LoVo (cell line): ENCODE measurements at places on chromosomes 4 and X.

DNA sequence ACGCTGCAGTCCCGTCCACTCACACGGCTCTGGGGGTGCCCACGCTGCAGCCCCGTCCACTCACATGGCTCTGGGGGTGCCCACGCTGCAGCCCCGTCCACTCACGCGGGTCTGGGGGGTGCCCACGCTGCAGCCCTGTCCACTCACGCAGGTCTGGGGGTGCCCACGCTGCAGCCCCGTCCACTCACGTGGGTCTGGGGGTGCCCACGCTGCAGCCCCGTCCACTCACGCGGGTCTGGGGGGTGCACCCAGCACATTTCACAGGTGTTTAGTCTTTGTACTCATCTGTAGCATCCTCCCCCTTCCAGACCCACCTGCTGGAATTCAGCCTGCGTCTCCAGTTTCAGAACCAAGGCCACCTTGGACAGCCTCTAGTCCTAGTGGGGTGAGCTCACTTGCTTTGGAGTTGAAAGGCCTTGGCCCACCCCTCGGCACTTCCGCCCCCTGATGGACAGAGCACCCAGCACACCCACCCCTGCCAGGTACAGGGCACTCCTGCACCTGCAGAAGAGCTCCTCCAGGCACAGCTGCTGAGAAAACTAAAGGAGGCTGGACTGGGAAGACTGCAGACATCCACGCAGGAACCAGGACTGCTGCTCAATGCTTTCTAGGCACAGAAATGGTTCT is 73.0 kb downstream of the ABLIM2 start:
- no peak for DNase-seq

- no peak for DNase-seq
Observed at GRCh38 chr4:143252478-143252877, 67.8 kb downstream of the USP38 start.

- DNase-seq, result no peak
Observed at GRCh38 chr4:8169763-8170162, 11.2 kb upstream of the ABLIM2 start.

DNA sequence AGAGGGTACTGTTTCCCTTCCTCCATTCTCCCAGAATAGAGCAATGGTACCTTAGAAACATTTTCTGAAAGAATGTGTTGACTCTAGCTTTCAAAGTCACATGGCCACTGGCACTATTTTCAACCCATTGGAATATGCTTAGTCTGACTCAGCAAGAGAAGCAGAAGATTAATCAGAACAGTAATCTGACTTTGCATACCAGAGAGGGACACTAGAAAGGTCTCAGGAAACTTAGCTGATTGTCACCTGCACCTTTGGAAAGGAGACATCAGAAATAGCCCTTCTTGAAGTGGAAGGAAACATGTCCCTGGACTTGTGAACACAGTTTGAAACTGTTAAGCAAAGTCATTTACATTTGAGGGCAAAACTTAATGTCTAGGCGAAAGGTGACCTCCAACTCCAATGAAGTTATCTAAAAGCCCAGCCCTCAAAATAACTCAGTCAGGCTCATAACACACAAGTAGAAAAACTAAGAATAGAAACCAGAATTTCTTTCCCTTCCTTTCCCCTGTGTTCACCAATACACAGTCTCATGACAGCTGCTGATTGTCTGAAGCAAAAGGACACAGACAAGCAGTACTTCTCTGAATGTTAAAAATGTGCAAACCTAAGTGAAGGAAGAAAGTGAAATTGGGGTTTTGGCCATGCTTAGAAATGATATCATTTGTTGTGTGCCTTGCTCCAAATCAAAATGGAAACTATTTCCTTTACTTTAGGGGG is 270.8 kb downstream of the GRIA3 start:
- DNase-seq, result no peak

DNA sequence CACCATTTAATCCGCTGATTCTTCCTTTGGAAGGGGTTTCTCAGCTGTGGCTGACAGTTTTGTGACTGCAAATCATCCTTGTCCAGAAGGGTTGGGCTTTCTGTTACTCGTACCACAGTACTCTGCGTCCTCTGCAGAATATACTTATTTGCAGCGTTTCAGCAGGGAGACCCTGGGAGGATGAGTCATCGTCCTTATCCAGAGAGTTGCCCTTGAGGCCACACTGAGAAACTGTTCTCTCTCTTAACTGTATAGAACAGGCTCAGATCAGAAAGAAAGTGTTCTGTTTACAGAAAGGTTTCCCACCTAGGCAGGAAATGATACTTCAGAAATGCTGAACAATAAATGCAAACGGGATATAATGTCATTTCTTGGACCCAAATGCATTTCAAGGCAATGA is 47.8 kb upstream of the DDX53 start:
- no peak for DNase-seq

DNA sequence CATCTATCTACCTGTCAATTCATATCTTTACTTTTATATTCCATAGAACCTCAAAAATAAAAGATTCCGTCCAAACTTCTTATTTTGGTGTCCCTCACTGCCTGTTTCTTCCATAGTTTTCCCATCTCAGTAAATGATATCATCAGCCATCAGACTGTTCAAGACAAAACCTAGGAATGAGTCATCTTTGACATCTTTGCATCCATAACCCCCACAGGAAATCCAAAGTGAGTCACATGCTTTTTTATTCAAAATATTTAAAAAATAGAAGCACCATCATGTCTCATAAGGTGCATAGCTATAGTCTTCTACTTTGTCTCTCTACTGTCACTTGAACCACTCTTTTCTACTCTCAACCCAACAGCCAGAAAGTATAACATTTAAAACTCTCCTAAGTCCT is 29.9 kb upstream of the CXXC4 start:
- no peak for DNase-seq
